ENCODE measurements at places on chromosomes 3 and 15. TPM values are rescaled to one million over a fixed set of nuclear protein-coding genes. Genes with fewer than 3 reads are reported as not detected.

- DNase-seq, result no peak
These were observed 57.9 kb downstream of the KLF13 start for GRCh38 chr15:31384568-31384967.

Gene ACP3
- total RNA-seq, result not detected

GRCh38 chr3:58874248-58874741 lies 175.5 kb downstream of the CFAP20DC start:
- peak; percentile 7 for DNase-seq

GRCh38 chr3:171321559-171322360 lies 138.4 kb downstream of the TNIK start:
- no peak for DNase-seq

Gene GCNT3
- total RNA-seq, result not detected

Gene APH1B
- 9.7 TPM for total RNA-seq

DNA sequence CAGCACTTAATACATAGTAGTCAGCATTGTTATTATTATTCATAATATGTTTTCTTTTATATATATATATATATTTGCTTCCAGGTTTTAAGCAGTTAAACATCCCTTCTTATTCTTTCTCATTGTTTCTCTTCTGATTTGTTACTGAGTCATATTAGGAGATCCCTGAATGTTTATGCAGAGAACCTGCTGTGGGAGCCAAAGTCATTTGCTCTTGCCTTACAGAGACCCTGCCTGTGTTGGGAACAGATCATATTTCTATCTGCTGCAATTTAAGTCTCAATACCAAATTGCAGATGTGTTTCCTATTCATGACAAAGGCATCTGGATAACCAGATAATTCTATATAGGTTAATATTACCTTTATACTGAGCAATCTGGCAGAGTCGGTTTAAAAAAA lies 323.0 kb upstream of the UMPS start:
- no peak for DNase-seq

- no peak for DNase-seq
These were observed 62.7 kb upstream of the TFRC start for GRCh38 chr3:196144383-196145105.

DNA sequence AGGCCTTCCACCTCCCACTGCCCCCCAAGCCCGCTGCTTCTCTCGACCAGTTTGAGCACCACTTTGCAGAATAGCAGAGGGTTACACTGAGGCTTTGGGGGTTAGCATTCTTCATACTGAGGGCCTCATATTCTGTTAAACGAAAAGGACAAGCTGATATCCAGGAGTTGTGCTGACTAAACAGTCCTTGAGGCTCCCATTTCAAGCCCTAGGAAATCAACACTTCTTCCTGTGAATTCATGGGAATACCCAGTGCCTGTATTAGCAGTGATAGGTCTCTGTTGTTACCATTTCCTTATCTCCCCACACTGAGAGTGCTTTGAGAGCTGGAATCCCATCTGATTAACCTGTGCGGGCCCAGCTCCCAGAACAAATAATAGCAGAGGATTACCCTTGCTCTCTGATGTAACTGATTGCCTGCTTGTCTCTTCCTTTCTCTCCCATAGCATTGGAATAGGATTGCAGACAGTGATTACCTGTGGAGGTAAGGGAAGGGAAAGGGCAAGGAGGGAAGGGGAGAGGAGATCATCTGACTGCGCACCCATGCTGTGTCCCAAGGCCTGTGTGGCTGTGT lies 930 bp downstream of the FBXW12 start:
- no peak for DNase-seq

DNA sequence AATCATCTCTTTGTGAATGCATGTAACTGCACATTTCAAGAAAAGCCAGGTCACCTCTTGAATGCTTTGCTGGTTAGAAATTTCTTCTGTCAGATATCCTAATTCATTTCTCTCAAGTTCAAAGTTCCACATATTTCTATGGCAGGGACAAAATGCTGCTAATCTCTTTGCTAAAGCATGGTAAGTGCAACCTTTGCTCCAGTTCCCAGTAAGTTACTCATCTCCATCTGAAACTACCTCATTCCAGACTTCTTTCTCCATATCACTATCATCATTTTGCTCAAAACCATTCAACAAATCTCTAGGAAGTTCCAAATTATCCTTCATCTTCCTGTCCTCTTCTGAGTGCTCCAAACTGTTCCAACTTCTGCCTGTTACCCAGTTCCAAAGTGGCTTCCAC lies 230.6 kb downstream of the ZMAT3 start:
- DNase-seq, result no peak

Gene TEX9
- 0.79 TPM for total RNA-seq

Gene TRA2B
- 219 TPM for total RNA-seq

Gene CCR3
- not detected for total RNA-seq

Gene LINGO1
- not detected for total RNA-seq

DNA sequence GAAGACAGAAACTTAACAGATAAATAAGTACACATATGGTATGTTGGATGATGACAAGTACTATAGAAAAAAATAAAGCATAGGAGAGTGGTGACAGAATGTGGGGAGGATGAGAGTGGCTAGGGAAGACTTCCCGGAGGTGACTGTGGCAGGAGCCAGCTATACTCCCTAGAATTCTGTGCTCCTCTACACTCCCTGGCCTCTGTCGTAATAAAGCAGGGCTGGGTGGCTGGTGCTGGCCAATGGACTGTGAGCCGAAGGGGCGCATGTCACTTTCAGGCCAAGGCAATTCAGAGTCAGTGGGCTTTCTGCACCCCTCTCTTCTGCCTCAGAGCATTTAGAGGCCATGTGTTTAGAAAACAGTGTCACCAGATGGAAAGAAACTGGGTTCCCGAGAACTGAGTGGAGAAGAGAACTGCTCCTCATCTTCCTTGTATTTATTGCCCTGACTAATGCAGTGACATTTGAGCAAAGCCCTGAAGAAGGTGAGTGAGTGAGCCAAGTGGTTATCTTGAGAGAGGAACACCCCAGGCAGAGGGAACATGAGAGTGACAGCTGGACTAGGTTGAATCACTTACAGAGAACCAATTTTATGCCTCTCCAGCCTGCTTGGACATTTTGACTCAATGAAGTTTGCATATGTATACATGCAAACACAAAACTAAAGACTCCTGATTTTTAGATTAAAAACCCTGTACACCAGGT lies 5.2 kb upstream of the VPS8 start:
- no peak for DNase-seq

DNA sequence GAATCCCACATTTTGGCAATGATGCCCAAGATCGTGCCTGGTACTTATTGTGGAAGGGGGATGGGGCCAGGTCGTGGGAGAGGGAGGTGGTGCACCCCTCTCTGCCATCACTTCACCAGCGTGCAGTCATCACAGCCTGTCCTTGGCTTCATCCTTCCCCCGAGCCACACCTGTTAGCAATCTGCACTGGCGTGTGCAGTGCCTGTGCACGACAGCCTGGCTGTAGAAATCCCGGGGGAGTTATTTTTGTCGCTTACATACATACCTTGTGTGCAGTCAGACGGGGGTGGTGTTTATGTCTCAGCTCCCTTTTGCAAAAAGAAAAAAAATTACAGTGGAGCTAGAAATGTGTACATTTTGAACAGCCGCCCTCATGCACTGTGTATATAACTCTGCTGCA lies 216.0 kb downstream of the TLE3 start:
- DNase-seq, result no peak
